Heart right ventricle (tissue), 16 donors: ENCODE measurements at places on chromosomes 2 and 18. TPM values are rescaled to one million over a fixed set of nuclear protein-coding genes. Genes with fewer than 3 reads are reported as not detected.

DNA sequence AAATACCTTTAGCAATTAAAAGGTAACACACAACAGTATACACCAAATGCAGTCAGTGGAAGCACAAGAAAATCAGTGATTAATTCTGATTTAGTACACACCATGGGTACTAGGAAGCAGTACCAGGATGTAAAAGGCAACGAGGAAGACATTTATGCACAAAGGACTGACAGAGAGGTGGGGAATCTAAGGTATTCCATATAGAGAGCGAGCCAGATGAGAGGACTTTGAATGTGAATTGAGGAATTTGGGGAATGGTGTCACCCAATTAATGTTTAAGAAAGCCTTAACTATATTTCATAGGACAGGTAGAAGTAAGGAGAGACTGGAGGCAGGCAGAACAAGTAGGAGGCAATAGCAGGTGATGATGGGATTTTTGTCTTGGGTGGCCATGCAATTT lies 11.7 kb downstream of the CPS1 start:
- no peaks in the 10 kb centered on the region for H3K27me3 ChIP-seq
- no peaks in the 10 kb centered on the region for H3K36me3 ChIP-seq
- DNase-seq = no peak
- H3K4me1 ChIP-seq = no peaks in the 10 kb centered on the region
- no peak overlapping the region for H3K27ac ChIP-seq
- no peak overlapping the region for H3K4me3 ChIP-seq

DNA sequence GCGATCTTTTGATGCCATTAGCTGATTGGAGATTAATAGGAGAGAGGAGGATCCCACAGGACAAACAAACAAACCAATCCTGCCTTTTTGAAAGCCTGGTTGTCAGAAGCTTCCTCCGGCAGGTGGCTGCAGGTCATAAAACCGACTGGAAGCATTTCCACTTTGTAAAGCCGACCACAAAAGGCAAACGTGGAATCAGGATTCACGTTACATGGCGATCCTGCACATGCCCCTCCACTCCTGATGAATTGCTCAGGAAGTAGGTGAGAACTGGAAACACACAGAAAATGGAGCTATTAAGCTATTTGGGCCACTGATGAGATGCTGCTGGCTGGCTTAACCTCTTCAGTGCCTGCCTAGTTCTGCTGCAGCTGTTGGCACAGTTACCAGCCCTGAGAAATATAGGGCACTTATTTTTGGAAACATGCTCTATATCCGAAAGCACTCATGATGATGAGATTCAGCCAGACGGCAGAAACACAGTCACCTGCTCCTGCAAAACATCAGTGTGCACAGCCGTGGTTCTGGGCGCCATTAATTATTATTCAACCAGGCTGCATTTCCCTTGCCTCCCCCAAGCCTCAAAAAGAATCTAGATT lies 110.3 kb upstream of the ST6GAL2 start:
- no peak overlapping the region for H3K4me3 ChIP-seq
- peaks cover 8% of the 10 kb centered on the region for H3K4me1 ChIP-seq
- no peaks in the 10 kb centered on the region for H3K27me3 ChIP-seq

DNA sequence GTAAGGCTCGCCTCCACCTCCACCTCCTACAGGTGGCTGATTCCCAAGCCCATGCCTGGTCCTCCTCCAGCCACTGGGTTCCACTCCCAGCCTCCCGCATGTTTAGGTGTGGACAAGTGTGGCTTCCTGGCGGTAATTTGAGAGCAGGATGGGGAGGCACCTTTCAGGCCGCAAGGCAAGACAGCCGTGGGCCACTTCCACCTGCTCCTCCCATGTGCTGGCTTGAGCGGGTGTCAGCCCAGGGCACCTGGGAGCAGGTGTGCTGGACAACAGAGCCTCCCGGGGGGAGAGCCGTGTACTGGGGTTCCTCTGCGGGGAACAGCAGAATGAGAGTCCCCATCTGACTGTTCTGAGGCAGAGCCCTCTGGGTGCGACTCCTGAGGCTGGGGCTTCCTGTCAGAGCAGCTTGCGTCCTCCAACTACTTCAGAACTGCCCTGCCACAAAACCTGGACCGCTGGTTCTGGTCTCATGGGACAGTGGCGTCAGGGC lies 83.9 kb downstream of the TPO start:
- DNase-seq = no peak
- H3K4me1 ChIP-seq = no peaks in the 10 kb centered on the region
- no peaks in the 10 kb centered on the region for H3K27me3 ChIP-seq

- H3K4me3 ChIP-seq = no peak overlapping the region
- no peak for DNase-seq
- no peak overlapping the region for H3K27ac ChIP-seq
- no peaks in the 10 kb centered on the region for H3K36me3 ChIP-seq
- H3K27me3 ChIP-seq = no peaks in the 10 kb centered on the region
These were observed 634.9 kb upstream of the PIK3C3 start for GRCh38 chr18:41320100-41320499.

NYAP2 gene
- polyA plus RNA-seq = not detected
